CD4-positive, alpha-beta T cell (primary cell): ENCODE measurements at places on chromosomes 5 and 9.

DNA sequence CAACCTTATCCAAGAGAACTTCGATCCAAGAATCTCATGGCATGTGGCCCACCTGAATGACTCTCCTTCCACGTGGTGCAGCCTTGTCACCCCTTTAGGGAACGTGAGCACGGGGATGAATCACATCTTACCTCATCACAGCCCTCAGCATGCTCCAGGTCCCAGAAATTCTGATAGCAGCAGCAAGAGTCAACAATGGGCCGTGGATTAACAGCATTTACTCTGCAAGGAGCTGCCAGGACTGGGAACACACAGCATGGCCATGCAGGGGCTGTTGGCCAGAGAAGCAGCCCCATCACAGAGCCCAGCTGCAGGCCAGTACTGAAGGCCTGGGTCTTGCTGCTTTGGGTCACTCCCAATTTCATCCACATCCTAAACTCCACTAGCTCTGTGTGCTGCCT is 150.4 kb downstream of the C5orf15 start:
- H3K4me1 ChIP-seq, result no peaks in the 10 kb centered on the region
- H3K36me3 ChIP-seq, result no peaks in the 10 kb centered on the region
- DNase-seq, result no peak
- H3K27ac ChIP-seq, result no peak overlapping the region

- no peaks in the 10 kb centered on the region for H3K27me3 ChIP-seq
- H3K4me3 ChIP-seq, result no peak overlapping the region
- no peaks in the 10 kb centered on the region for H3K36me3 ChIP-seq
Measured at GRCh38 chr9:19754921-19755320, 33.9 kb downstream of the SLC24A2 start.

DNA sequence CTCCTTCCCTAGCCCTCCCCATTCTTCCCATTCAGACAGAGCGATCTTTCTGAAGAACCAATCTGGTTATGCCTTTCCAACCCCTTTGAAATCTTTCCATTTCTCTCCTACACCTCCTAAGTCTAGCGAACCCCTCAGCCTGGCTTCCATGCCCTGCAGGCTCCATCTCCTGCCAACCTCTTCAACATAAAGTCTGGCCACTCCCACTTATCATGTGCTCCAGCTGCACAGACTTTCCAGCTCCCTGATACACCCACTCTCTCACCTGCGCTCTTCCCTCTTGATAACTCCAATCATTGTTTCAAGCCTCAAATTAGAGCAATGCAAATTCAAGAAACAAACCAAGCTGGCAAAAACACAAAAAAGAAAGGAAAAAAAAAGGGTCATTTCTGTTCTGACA is 3.8 kb upstream of the ORM1 start:
- no peaks in the 10 kb centered on the region for H3K4me1 ChIP-seq
- no peak overlapping the region for H3K27ac ChIP-seq
- H3K4me3 ChIP-seq, result no peak overlapping the region
- no peak for DNase-seq

- no peak for DNase-seq
- H3K27me3 ChIP-seq, result peaks cover 6% of the 10 kb centered on the region
- H3K36me3 ChIP-seq, result no peaks in the 10 kb centered on the region
- no peak overlapping the region for H3K27ac ChIP-seq
- no peak overlapping the region for H3K4me3 ChIP-seq
Measured at GRCh38 chr9:74804018-74804385, 83.7 kb downstream of the TRPM6 start.

- no peaks in the 10 kb centered on the region for H3K36me3 ChIP-seq
- H3K27me3 ChIP-seq, result no peaks in the 10 kb centered on the region
- no peak overlapping the region for H3K27ac ChIP-seq
- no peak overlapping the region for H3K4me3 ChIP-seq
- H3K4me1 ChIP-seq, result no peaks in the 10 kb centered on the region
- no peak for DNase-seq
Measured at GRCh38 chr9:71929223-71929622, 17.8 kb downstream of the C9orf85 start.

DNA sequence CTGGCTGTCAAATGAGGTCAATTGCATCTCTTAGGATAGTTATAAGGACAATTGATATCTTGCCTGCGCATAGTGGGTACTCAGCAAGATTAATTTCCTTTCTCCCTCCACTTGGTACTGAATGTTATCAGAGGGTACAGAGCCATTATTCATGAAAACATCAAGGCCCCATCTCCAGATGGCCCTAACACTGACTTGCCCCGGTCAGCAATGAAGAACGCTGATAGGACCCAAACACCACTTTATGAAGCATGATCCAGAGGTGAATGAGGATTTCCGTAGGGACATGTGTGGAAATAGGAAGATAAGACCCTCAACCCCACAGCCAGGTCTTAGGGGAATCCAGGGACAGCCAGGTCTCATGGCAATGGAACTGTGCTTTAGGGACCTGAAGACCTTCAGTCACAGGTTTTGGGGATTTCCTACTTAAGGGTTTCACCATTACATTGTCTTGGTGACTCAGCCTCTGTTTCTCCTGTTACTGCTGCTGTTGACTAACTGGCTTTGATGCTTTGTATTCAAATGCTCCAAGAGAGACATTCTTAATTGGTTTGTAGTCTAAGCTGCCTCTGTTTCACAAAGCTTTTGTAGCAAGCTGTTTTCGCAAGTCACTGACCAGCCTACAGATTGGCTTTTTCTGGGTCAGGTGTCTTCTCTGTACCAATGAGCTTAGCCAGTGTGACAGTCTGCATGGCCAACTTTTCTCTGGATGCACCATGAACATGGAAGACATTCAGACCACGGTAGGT is 35.3 kb upstream of the IQGAP2 start:
- no peak overlapping the region for H3K27ac ChIP-seq
- peaks cover 2% of the 10 kb centered on the region for H3K4me1 ChIP-seq
- H3K36me3 ChIP-seq, result no peaks in the 10 kb centered on the region
- no peak for DNase-seq

DNA sequence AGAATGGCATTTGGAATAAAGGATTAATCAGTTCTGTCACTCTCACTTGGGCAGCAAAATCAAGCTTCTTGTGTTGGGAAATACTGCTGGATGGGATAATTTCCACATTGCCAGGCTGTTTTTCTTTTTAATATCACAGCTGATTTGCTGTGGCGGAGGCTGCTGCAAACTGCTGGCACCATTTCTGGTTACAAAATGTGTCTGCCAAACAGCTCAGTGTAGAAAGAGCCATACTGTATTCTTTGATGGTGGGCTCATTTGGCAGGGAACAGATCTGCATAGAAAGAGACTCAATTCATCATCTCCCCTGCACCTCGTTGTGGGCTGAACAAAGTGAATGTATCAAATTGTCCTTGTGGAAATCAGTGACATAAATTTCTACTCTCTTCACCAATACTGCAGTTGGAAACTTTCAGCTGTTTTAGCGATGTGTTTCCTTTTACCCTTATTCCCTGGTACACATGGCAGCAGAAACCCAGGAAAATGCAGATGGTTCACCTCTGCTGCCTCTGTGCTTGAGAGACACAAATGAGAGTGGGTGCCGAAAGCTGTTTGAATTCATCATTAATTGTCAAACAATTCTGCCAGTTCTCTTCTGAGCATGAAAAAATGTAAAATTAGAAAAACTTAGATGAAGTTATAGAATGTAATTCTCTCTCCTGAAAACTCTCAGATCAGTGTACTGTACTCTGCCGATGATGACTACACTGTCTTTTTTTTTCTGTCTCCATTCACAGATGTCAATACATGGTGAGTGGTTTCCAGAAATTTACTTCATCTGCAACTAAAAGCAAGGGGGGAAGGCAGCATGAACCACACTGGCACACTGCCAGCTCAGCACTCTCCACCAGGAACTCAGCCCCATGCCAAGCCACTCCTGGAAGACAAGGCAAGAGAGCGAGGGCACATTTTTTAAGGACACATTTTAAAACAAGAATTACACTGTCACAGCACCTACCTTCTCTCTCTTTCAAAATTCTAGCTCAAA is 75.0 kb downstream of the HMHB1 start:
- no peak overlapping the region for H3K27ac ChIP-seq
- no peak for DNase-seq
- no peaks in the 10 kb centered on the region for H3K27me3 ChIP-seq
- no peak overlapping the region for H3K4me3 ChIP-seq
- H3K4me1 ChIP-seq, result no peaks in the 10 kb centered on the region
- H3K36me3 ChIP-seq, result no peaks in the 10 kb centered on the region

DNA sequence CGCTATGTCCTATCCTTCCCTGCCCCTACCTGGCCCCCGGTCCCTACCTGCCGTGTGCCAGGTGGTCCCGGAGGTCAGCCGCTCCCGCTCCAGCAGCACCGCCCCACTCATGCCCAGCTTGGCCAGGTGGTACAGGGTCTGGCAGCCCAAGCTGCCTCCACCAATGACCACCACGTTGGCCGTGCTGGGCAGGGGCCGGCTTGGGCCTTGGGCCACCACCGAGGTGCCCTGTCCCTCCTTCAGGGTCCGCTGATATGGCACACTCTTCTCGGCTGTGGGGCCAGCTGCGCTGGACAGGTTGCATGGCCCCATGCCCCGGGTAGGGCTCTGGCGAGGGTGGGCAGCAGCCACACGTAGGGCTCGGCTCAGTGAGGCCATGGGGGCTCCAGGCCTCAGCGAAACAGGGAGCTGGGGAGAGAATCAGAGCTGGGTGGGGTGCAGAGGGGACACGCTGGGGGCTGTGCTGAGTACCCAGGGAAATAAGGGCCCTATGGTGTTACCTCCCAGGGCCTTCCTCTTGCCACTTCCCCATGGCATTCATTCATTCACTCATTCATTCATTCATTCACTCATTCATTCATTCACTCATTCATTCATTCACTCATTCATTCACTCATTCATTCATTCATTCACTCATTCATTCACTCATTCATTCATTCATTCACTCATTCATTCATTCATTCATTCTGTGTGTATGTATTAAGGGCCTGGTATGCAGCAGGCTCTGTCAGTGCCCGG is 4.2 kb downstream of the SARDH start:
- peaks cover 15% of the 10 kb centered on the region for H3K4me1 ChIP-seq
- no peak overlapping the region for H3K27ac ChIP-seq
- H3K36me3 ChIP-seq, result no peaks in the 10 kb centered on the region
- H3K4me3 ChIP-seq, result no peak overlapping the region

DNA sequence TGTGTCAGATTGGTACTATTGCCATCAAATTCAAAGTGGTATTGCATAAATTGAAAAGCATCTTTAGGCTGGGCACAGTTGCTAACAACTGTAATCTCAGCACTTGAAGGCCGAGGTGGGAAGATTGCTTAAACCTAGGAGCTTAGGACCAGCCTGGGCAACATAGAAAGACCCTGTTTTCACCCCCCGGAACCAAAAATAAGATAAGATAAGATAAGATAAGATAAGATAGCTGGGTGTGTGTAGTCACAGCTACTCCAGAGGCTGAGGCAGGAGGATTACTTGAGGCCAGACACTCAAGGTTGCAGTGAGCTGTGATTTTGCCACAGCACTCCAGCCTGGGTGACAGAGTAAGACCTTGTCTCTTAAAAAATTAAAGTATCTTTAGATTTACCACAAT is 297.9 kb upstream of the SEMA6A start:
- no peak overlapping the region for H3K4me3 ChIP-seq
- H3K36me3 ChIP-seq, result no peaks in the 10 kb centered on the region
- no peaks in the 10 kb centered on the region for H3K27me3 ChIP-seq
- DNase-seq, result no peak
- H3K4me1 ChIP-seq, result no peaks in the 10 kb centered on the region
- no peak overlapping the region for H3K27ac ChIP-seq

- H3K4me1 ChIP-seq, result peaks cover 3% of the 10 kb centered on the region
- no peak overlapping the region for H3K4me3 ChIP-seq
- no peaks in the 10 kb centered on the region for H3K36me3 ChIP-seq
- DNase-seq, result no peak
- no peak overlapping the region for H3K27ac ChIP-seq
- H3K27me3 ChIP-seq, result peaks cover 22% of the 10 kb centered on the region
Measured at GRCh38 chr5:154521756-154522155, 43.7 kb upstream of the HAND1 start.

- peak; percentile 47 for DNase-seq
- H3K27me3 ChIP-seq, result no peaks in the 10 kb centered on the region
- no peak overlapping the region for H3K27ac ChIP-seq
Measured at GRCh38 chr9:105500108-105500766, 52.4 kb downstream of the FSD1L start.

GRCh38 chr5:51396797-51397196 is 13.5 kb downstream of the ISL1 start:
- DNase-seq, result no peak
- no peaks in the 10 kb centered on the region for H3K36me3 ChIP-seq
- no peak overlapping the region for H3K27ac ChIP-seq
- H3K4me1 ChIP-seq, result no peaks in the 10 kb centered on the region

GRCh38 chr5:76269259-76269931 is 133.7 kb upstream of the IQGAP2 start:
- no peaks in the 10 kb centered on the region for H3K27me3 ChIP-seq
- H3K36me3 ChIP-seq, result no peaks in the 10 kb centered on the region
- H3K4me3 ChIP-seq, result no peak overlapping the region
- no peak overlapping the region for H3K27ac ChIP-seq

- no peaks in the 10 kb centered on the region for H3K4me1 ChIP-seq
- H3K36me3 ChIP-seq, result no peaks in the 10 kb centered on the region
- DNase-seq, result no peak
- H3K27ac ChIP-seq, result no peak overlapping the region
- no peaks in the 10 kb centered on the region for H3K27me3 ChIP-seq
- no peak overlapping the region for H3K4me3 ChIP-seq
Measured at GRCh38 chr5:57513785-57514184, 31.2 kb upstream of the ACTBL2 start.

GRCh38 chr5:59485107-59485506 is 408.4 kb downstream of the PDE4D start:
- H3K4me1 ChIP-seq, result no peaks in the 10 kb centered on the region
- H3K27me3 ChIP-seq, result no peaks in the 10 kb centered on the region
- H3K36me3 ChIP-seq, result no peaks in the 10 kb centered on the region
- H3K27ac ChIP-seq, result no peak overlapping the region
- DNase-seq, result no peak
- no peak overlapping the region for H3K4me3 ChIP-seq

GRCh38 chr5:133292300-133292699 is 240.5 kb downstream of the HSPA4 start:
- no peak overlapping the region for H3K27ac ChIP-seq
- DNase-seq, result no peak
- H3K36me3 ChIP-seq, result no peaks in the 10 kb centered on the region
- H3K27me3 ChIP-seq, result no peaks in the 10 kb centered on the region
- no peaks in the 10 kb centered on the region for H3K4me1 ChIP-seq

DNA sequence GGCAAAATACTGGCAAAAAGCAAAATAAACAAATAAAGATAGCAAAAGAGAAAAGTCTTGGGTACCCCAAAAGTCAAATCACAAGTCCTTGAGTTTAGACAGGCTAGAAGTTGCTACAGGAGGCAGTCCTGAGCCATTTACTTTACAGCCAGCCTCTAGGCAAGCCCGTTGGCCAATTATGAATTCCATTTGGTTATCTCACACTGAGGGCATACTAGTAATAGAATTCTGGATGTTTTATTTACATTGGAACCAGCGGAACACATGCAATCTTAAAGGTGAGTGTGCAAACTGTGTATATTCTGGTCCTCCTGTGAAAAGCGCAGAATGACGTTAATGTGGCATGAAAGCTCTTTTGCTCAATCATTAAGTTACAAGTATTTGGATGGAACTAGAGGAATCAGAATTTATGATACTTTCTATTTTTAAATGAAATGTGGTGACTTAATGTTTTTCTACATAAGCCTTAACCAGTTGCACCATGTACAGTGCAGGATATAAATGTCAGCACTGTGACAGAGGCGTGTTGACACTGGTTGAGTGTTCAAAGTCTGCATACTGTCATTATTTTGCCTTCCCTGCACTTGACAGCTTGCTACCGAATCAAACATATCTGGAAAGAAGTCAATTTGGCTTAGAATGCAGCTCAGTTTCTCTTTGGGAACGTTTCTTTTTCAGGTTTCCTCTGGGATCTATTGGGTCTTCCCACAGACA is 7.9 kb downstream of the GDNF start:
- H3K36me3 ChIP-seq, result no peaks in the 10 kb centered on the region
- no peak for DNase-seq
- H3K4me1 ChIP-seq, result peaks cover 9% of the 10 kb centered on the region
- peaks cover 62% of the 10 kb centered on the region for H3K27me3 ChIP-seq
- no peak overlapping the region for H3K27ac ChIP-seq
